ENCODE measurements at places on chromosomes 6 and 20. TPM values are rescaled to one million over a fixed set of nuclear protein-coding genes. Genes with fewer than 3 reads are reported as not detected.

DNA sequence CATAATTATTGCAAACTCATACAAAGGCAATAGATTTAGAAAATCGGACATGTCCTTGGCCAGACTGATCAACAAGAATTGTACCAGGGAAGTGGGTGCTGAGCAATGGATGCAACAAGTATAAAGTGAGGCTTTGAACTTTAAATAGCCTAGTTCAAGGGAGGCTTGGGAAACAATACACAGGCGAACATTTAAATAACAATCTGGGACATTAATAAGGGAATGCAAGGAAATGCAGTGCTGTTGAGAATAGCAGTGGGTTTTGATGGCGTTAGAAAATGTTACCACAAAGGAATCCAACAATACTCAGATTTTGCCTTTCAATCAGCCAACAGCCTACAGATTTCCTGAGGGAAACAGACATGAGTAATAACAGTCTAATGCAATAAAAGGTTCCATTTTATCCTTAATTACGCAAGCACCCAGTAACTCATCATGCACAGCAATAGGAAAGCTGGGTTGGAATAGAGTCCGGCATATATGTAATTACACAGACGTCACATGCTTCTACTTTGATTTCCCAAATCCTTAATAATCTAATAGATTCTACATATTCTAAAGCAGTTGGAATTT is 134.6 kb downstream of the PHACTR1 start:
- no peak for DNase-seq

DNA sequence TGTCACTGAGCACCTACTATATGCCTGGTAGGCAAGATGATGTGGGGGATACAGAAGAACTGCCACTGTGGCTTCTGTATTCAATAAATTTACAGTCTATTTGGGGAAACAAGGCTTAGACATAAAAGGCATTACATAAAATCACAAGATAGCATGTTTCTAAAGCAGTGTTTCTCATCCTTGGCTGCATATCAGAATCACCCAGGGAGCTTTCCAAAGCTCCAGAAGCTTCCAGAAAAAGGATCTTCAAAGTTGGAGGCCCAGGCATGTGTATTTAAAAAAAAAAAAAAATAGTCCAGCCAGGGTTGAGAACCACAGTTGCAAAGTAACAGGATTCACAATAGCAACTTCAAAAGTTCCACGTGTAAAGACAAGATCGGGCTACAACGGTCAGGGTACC is 112.4 kb upstream of the SPACA1 start:
- DNase-seq: no peak

GRCh38 chr6:25564943-25565342 is 87.1 kb upstream of the SCGN start:
- DNase-seq: no peak

The TAGAP gene
- total RNA-seq: 3.6 TPM

The HLA-E gene
- total RNA-seq: 179 TPM

The FLRT3 gene
- total RNA-seq: 12.9 TPM
